ENCODE measurements at places on chromosomes 2 and 18.

DNA sequence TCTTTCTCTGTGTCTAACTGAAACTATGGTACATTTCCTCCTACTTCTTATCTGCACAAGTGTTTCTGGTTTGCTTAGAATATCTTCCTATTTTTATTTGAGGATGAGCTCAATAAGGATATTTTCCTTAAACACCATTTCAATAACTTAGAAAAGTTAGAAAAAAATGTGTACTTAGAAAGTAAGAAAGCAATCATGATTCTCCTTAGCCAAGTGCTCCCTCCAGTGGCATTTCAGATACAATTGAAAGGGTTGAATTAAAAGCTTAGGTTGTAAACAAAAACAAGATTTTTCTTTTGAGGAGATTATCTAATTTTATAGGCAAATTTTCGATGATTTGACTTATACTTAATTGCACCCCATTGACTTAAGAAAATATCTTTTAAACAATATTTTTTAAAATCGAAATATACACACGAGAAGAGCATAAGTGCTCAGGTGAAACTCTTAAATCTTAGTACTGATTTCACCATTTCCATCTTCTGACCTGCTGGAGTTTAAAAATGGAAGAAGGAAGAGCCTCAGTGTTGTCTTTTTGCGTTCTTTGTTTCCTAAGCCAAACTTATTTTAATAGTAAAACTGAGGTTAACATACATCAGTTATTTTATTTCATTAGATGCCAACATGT, 26.9 kb downstream of the C18orf63 start:
- no peak for DNase-seq

DNA sequence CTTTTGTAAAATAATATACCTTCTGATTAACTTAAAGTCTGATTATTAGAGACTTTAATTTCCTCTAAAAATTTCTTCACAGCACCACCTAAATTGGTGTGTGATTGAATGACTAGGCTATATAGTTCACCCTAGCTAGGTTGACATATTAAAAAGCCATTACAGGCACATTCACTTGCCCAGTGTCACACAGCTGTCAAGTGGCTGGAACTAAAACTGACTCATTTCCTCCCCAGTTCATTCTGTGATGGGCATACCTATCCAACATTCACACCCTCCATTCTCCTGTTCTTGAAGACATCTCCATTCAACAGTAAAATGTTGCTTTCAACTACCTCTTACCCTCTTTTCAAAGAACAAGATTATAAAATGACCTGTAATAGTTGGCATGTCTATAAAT, 334.5 kb downstream of the ARHGAP15 start:
- no peak for DNase-seq

GRCh38 chr18:74171910-74172606, 23.7 kb downstream of the TIMM21 start:
- no peak for DNase-seq

- DNase-seq = no peak
Measured at GRCh38 chr2:215753808-215754207, 259.5 kb downstream of the MREG start.

DNA sequence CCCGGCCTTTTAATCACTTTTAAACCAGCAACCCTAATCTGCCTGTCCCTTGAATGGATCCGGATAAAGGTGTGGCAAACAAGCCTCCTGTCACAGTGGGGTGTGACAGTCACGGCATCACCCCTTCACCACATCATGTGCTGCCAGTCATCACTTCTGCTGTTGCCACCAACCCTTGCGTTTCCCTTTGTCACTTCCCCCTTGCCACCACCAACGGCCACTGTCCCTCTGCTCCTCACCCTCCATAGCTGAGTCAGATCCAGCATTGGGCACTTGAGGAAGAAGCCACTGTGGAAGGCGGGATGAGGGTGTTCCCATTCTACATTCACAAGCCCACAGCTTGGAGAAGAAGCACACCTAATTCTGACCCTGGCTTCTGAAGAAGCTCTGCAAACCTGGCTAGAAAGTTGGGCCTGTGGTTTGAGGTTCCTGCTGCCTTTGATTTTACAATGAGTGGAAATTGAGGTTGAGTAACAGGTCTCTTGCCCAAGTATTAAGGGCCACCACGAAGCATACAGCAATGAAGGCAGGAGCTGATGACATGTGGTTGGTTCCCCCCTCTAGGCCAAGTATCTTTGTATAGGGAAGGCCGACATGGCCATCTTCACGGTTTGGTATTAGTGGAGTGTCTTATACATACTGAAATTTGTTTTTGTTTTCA, 22.9 kb upstream of the DARS1 start:
- peak; percentile 23 for DNase-seq

All from activated T-cell treated with anti-CD3 and anti-CD28 coated beads for 4 hours (primary cell).